ENCODE measurements at places on chromosomes 1 and 21.
A peak's percentile ranks its signal among the peaks of the same experiment; 100 is the strongest.

GRCh38 chr1:43270421-43271095, 775 bp downstream of the TMEM125 start:
- no peak for DNase-seq

- no peak for DNase-seq
Measured at GRCh38 chr1:212587016-212587887, 21.3 kb upstream of the ATF3 start.

DNA sequence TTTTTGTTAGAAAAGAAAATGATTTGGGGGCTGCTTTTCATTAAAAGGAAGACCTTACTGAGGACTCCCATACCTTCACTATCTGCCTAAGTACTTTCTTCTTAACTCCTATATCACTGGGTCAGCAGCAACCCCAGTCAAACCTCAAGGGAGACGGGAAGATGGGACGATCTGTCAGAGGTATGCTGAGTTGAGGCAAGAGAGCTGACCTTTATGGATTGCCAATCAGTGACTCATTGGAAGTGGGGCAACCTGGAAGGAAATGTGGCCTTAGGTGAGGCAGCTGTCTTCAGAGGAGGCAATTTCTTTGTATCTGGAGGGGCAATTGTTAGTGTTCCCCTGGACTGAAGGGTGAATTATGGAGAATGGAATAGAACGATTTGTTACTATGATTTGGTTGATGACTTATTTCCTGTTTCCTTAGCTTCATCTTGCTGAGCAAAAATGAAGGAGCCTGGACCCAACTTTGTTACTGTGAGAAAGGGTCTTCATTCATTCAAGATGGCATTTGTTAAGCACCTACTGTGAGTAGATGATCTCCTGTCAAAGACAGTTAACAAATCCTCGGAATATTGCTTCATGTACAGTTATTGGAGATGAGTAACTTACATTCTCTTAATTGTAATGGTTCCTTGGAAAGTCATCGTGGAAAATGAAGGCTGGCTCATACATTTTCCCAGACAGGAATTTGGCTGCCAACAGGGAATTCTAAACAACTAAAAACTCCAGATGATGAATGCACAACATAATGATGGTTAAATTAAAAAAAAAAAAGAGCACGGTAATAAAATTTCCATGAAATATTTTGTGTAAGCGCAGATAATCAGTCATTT, 134.7 kb upstream of the KCNJ15 start:
- peak; percentile 11 for DNase-seq

- DNase-seq, result no peak
Measured at GRCh38 chr1:179803104-179803503, 60.0 kb downstream of the FAM163A start.

GRCh38 chr1:171943973-171944561, 102.8 kb downstream of the DNM3 start:
- no peak for DNase-seq

- DNase-seq, result no peak
Measured at GRCh38 chr1:232705815-232706575, 76.1 kb upstream of the SIPA1L2 start.

DNA sequence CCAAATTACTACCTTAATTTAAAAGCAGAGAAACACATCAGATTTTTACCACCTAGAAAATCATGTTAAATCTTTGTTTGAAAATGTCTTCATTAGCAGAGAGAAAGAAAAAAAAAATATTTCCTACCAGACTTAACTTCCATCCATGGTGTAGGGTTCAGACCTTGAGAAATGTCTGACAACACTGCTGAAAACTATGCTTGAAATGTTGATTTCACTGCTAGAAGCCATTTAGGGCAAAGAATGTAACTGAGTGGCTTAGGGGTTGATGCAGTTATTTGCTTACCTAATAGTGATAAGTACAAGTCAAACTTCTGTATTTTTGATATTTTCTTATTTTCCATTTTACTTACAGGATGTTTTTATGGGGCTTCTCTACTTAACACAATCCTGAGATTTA, 495.6 kb upstream of the NEGR1 start:
- DNase-seq, result peak; percentile 1

DNA sequence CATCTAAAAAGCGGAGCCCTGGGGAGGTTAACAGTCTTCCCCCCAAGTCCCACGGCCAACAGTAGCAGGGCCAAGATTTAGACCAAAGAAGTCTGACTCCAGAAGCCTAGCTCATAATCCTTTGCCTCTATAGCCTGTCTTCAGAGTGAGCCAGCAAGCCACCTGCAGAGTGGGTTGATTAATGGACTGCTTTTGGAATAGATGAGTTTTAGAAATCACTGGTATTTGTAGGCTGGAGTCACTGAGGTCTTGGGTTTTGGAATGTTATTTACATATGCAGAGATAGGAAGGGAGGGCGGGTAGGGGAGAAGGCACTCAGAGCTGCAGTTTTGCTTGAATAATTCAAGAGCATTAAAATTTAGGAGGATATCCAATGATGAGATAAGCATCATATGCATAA, 90.8 kb upstream of the L1TD1 start:
- no peak for DNase-seq

GRCh38 chr1:145993618-145994390, 2.6 kb downstream of the TXNIP start:
- DNase-seq, result no peak

DNA sequence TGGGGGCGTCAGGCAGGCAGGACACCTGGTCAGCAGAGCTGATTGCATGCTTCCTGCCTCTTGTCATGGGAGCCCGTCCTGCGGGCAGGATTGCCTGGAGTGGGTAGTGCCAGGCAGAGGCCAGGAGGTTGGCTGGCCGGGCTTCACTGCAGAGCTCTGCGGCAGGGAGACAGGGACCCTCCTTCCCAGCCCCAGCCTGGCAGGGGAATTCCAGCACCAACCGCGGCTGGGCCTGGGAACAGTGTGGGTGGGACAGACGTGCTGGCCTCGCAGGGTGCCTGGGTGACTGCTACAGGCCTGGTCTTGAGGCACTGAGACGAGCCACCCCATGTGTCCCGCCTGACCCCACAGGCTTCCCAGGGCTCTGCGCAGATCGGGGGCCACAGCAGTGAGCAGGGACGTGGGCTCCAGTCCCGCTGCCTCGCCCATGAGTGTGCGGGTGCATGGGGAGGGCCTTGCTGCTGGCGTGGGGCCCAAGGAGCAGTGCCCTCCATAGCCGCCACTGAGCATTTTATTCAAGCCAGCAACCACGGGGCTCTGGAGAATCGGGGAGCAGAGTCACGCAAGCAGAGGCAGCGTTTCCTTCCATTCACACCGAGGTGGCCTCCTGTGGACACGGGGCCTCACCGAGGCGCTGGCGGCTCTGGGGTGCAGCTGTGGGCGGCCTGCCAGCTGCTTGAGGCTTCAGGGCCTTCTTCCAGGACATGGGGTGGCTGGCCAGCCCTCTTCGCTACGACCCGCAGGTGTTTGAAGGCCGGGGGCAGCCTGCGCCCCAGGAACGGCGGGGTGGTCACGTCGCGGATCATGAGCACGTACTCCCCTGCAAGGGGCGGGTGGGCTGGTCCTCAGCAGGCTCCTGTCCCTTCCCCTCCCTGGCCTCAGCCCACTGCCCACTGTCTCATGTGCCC, 70.3 kb downstream of the MORN1 start:
- no peak for DNase-seq

DNA sequence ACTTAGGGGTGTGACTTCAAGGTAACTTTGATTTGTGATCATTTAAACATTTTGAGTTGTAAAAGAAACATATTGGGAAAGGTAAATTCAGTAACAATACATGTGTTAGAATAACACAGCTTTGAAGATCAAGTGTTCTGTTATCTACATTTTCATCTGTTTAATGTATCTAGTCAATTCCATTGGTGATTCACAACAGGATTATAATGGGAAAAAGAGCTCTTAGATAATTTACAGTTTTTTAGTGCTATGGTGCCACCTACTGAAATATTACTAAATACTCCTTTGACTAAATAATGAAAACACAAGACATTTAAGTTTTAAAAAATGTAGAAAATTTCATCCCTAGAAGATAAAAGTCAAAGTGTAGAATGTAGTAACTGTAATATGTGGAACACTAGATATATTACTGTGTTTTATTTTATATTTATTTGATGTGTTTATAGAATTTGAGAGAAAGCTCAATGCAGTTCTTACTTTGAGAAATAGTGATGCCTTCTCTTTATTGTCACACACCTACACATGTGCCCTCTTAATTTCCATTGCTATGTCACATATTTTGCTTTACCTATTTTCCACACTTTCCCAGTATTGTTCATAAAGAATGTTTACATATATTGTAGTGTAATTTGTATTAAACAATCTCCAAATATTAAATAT, 47.4 kb downstream of the PTPRC start:
- peak; percentile 70 for DNase-seq

DNA sequence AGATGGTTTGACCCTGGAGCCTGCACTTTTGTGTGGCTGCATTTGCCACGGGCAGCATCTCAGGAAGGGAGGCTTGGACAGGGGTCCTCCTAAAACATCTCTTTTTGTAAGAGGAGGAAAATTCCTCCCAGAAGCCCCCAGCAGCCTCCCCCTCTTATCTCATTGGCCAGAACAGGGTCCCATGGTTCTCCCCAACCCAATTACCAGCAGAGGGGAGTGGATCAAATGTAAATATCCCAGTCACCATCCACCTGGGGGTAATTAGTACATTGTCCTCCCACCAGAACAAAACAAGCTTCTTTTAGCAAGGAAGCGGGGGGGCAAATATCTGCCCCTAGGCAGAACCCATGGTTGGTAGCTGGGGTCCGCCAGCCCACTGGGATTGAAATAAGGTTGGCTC, 44.7 kb upstream of the TENT5B start:
- DNase-seq, result no peak

DNA sequence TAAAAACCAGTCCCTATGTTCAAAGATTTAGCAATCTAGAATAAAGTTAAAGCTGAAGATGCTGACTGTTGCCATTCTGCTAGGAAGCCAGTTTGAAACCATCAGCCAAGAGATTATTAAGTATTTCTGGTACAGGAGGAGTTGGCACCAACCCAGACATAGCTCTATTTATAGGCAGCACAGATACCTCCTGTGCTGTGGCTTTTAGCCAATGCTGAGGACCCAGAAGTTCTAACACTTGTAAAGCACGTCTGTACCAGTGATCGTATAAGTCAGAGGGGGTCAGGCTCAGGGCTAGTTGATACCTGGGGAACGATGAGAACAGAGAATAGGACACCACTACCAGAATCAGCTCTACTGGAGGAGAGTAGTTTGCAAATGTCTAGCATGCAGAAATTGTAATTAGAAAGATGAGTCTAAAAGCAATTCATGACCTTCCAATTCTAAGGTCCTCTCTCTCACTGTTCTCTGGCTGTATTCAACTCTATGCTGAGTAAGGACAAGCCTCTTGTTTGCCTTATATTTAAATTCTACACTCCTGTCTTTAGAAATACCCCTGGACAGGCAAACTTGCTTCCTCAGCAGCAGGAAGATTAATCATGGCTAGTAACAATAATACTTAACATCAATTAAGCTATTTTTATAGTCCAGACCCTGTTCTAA, 96.8 kb upstream of the PALMD start:
- peak; percentile 64 for DNase-seq

DNA sequence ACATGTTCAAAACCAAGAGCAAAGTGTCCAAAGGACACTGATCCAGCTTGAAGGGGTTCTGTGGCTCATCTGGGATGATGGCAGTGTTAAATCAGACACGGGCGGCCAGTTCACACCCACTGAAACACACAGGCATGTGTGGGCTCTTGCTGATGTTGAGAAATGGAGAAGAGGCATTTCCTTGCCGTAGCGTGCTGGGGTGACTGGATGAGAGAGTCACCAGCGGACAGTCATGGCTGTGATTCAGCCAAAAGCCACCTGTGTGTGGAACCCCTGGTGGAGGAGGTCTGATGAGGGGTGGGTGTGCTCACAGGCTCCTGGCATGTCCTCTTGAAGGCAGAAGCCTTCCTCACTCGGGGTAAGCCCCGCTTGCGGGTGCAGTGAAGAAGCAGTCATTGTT, 7.2 kb downstream of the C1orf35 start:
- no peak for DNase-seq

GRCh38 chr1:55134152-55134808, 80.9 kb downstream of the USP24 start:
- DNase-seq, result no peak

DNA sequence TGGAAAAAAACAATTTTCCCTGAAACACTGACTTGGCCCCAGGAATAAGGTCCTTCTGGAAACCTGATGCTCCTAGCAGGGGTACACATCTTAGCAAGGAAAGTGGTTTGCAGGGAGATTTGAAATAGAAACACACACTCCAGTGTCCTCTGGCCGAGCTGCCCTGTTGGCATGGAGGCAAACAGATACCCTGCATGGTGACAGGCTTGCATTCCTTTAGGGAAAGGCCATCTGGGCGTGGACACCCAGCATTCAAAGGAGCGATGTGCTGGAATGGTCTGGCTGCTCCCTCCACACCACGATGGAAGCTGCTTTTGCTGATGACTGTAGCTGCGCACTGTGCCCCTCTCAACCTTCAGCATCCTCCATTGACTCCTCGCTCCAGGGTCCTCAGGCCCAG, 41.5 kb upstream of the BCAR3 start:
- DNase-seq, result peak; percentile 54

GRCh38 chr21:25737421-25737820, 2.6 kb downstream of the GABPA start:
- DNase-seq, result no peak

GRCh38 chr1:191508239-191508638, 650.0 kb upstream of the RGS18 start:
- DNase-seq, result no peak

DNA sequence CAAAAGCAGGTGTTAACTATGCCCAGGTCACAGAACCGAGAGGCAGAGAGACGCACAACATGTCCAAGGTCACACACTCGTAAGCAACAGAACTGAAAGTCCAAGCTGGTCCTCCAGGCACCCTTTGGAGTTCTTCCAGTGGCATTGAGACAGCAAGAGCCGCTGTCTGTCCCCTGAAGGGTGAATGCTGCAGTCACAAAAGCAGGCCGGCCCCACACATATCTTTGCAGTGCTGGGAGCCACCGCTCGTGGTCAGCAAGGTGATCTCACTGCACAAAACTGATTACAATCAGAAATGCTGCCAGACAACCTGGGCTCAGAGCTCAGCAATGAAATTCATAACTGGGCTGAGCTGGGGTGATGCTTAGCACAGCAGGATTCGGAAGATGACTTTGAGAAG, 47.4 kb upstream of the RAB4A start:
- DNase-seq, result no peak

GRCh38 chr1:172732427-172732826, 73.5 kb downstream of the FASLG start:
- no peak for DNase-seq

DNA sequence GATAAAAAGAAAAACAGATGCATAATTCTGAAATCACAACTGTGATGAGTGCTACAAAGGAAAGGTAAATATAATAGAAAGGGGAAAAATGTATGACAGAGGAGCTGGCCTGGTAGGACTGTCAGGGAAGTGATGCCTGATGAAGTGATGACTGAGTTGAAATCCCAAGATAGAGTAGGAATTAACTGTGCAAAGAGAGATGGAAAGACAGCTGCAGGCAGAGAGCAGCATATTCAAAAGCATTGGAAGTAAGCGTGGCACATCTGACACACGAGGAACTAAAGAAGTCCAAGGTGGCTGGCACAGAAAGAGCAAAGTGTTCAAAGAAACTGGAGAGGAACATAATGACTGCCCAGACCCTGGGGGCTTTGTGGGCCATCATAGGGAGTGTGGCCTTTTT, 121.6 kb upstream of the C1orf105 start:
- no peak for DNase-seq
